ENCODE measurements at places on chromosomes 1 and 21.

DNA sequence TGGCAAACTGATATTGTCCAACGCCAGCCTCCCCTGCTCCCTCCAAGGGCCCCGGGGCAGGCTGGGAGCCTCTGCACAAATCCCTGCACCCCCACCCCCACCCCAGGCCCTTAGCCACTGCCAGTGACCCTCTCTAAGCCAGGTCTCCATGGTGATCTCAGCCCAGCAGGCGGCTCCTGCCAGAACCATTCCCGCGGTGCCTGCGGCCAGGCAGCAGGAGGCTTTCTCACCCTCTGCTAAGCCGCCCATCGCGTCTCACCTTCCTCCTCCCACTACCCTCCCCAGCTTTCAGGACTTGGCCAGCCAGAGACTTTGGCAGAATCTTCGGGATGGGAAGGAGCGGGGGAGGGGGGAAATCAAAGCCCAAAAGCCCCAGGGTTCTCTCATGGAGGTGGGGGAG, 46.8 kb upstream of the WASF2 start:
- DNase-seq = no peak

GRCh38 chr1:27614625-27615344, 10.8 kb upstream of the AHDC1 start:
- no peak for DNase-seq

DNA sequence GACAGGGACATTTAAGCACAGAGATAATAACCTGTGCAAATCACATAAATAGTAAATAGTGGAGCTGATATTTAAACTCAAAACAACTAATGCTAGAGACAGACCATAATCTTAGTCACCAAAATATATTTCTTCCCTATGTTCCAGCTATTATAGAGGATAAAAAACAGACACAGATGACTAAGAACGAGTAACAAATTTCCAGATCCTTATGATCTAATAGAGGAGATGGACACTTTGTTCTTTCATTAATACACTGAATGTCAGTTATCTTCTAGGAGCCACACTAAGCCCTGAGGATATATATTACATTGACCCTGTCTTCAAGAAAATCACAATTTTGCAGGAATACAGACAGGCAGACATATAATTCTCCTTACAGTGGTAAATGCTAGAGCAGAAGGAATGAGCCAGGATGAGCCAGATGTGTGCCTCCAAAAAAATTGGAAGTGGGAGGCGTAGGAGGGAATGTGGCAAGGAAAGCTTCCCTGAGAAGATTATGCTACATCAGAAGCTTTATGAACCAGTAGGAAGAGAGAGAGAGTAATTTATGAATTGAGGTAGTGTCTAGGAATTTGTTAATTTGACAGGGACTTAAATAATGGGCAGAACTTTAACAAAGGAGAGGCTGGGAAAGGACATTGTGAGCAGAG, 395.4 kb upstream of the BEND5 start:
- DNase-seq = no peak

DNA sequence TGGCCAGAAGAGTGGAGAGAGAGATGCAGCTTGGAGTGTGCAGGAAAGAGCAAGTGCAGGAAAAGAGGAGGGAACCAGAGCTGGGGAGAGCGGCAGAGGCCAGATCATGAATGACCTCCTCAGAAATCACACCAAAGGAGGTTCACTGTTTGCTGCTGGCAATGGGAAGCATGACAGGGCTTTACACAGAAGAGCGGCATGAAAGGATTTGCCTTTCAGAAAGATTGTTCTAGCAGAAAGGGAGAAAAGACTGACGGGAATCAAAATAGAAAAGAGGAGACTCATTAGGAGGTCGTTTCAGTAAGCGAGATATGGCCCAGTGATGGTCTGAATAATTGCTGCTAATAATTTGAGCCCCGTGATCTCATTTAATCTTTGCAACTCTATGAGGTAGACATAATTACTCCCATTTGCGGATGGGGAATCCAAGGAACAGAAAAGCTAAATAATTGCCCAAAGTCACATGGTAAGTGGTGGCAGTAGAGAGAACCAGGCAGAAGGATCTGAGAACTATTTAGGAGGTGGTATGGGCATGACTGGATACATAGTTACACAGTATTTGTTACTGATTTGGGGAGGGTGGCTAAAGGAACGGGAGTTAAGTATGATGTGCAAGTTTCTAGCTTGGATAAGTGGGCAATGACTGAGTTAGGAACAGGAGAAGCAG, 12.5 kb upstream of the HNRNPR start:
- no peak for DNase-seq

Measured in NCI-H2029 (cell line).